ENCODE measurements at places on chromosomes 3 and 15.

DNA sequence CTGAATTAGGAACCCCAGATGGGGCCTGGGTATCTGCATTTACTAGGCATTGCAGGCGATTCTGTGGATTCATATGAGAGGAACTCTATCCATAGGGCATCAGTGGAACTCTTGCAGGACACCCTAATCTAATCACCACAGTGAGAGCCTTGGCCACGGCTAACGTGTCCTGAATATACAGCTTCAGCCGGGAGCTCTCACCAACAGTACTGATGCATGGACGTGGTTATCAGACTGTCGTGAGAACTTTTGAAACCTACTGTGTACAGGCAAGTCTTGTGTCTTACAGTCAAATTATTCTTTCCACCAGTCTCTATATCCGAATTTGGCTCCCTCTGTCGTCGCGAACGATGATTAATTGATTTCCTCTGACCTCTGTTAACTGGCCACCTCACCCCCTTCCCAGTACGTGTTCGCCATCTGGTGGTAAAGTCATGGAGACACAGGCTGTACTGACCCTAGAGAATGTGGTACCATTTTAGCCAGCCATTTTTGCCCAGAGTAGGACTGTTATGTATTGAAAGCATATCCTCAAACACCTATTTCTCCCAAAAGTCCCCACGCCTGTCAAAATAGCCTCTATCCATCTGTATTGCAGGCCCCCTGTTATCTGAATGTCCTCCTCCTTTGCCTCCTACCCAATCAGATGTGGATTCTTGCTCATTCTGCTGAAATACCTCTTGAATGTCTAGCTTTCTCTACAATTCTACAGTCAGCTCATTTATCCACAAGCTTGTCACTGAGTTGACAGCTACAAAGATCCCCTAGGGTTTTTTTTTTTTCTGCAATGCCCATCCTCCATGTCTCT, 39.7 kb downstream of the GLDN start:
- no peak for DNase-seq

DNA sequence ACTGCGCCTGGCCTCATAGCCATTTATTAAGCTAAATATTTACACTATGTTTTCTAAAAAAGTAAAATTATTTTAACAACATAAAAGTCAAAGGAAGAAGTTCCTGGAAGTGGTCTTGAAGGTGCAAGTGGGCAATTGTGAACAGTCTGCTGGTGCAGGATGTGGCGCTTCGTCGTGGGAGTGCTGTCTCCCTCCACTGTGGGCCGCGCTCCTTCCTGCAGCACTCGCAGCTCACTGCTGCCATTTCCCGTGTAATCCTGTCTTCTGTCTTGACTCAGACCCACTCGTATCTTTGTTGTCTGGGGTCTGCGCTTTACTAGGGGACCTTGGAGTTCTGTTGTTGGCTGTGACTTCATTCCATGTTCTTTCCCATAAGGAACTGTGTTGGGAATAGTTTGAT, 56.3 kb downstream of the APBA2 start:
- DNase-seq: no peak

DNA sequence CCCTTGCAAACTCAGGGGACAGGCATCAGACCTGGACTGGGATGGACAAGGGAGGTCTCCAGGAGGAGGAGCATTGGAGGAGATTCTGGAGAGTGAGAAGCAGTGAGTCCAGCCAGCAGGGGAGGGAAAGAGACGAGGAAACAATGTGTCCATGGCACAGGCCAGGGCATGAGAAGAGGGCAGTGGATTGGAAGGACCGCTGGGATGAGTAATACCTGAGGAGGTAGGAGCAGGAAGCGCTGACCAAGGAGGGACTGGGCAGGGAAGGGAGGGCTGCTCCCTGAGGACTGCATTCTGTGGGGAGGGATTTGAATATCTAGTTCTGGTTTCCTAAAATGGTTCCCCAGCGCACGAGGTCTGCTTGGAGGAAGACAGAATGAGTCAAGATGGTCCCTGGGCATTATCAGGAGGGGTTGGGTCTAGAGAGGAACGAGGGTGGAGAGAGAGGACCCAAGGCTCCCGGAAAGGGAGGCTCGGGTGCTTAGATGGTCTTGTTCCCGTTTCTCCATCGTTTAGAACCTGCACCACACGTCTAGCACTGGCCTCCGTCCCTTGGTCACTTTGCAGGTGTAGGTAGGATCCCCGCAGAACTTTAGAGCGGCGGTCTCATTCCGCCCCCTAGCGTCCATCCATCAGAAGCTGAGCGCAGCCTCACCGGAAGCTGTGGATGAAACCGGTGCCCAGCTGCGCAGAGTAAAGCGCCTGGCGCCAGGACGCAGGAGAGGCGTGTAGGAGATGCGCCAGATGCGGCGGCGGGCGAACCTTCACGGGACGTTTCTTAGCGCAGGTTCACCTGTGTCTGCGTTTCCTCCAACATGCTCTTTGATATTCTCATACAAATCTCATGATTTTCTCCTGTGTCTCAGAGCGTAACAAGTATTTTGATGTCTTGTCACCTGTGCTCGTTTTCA, 190.7 kb upstream of the NDN start:
- no peak for DNase-seq

DNA sequence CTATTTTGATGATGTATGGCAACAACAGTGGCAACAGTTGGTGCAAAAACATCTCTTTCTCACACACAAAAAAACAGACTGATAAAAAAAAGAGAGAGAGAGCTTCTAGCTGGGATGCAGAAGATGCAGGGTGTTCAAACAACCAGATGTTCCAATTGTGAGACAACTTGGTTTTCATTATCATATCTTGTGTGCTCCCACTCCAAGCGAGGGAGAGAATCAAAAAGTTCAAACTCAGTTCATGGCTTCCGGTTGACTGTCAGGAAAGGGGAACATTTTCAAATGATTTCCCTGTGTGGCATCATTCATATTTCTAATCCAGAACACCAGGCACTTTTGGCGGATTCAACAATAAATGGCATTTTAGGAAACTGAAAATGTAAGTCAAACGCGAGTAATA, 72.1 kb downstream of the RSL24D1 start:
- no peak for DNase-seq

GRCh38 chr3:177419904-177420601, 222.8 kb upstream of the TBL1XR1 start:
- no peak for DNase-seq

DNA sequence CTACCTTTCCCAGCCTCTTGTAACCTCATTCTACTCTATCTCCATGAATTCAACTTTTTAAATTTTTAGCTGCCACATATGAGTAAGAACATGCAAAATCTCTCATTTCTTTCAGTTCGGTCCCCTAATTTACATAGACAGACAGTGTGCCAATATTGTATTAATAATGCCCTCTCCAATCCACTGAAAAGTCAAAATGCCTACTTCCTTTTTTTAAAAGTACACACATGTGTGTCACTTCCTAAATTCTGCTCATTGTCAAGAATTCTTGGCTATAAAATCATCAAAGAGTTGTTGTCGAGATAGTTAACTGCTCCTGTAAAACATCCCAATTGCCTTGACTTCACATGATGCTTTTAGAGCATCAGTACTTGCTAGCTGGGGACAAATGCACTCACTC, 84.2 kb upstream of the IL12A start:
- no peak for DNase-seq

GRCh38 chr3:157147099-157147803, 12.7 kb downstream of the CCNL1 start:
- DNase-seq: no peak

GRCh38 chr3:180383332-180384020, 218.5 kb upstream of the TTC14 start:
- DNase-seq: no peak

GRCh38 chr15:101615986-101616848, 36.0 kb downstream of the TM2D3 start:
- no peak for DNase-seq

DNA sequence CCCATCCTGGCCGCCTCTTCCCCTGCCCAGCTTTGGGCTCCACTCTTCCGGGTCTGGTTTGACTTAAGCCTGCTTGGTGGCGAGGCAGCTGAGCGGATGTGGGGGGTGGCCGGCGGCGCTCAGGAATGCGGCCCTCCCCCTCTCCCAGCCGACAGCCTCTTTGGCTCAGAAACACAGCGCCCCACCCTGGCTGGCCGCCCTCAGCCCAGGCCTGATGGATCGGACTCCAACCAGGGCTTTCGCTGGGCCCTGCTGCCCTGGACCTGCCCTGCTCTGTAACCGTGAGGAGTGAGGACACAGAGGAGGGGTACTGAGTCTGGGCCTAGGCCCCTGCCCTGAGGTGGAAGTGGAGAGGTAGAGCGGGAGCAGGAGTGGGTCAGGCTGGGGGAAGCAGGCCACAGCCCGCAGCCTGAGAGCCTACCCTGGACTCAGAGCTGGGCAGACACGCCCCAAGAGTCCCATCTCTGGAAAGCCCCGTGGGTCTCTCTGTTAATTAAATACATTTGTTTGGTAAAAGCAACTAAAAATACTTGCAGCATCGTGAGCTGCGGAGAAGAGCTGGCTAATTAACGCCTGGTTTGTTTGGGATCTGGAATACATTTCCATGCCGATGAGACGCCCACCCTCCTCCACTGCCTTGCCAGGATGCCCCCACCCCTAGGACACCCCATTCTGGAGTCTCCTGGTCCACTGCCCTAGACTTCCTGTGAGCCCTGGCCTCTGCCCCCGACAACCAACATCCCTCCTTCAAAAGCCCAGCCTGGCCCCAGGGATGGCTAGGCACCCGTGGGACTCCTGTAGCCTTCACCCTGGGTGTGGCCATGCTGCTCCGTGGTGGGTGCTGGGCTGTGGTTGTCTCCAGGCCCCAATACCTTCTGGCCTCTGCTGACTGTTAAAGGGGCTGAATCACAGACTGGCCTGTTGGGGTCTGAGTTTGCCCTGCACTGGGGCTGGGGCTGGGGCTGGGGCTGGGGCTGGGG, 19.6 kb downstream of the PLXNA1 start:
- peak; percentile 54 for DNase-seq

- no peak for DNase-seq
Observed at GRCh38 chr3:137958636-137959035, 51.3 kb upstream of the CLDN18 start.

DNA sequence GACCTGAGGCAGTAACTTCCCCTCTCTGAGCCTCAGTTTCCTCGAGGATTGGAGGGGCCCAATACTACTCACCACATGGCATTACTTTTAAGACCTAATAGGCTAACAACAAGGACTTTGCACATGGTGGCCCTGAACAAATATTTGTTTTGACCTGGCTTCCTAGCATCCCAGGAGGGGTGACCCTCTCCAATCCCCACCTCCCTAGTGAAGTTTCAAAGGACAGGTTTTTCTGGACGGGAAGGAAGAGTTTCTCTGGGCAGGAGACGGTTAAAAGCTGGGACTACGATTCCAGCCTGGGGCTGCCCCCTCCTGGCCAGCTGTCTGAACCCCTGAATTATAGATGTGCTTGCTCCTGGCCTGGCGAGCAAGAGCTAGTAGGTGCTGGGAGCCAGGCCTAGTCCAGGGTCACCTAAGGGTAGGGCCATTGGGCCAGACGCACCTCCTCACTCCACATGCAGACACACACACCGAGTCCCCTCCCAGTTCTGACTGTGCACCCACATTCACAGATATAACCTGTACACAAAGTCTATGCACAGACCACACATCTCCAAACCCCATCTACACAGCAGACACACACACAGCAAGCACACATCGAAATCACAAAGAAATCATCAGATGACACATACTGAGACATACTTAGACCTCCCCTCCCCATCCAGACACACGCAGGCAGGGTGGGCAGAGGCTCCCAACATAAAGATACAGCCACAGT, 2.7 kb upstream of the ISL2 start:
- DNase-seq: no peak

- DNase-seq: no peak
Observed at GRCh38 chr3:160758929-160759577, 3.0 kb downstream of the PPM1L start.

- DNase-seq: peak; percentile 34
Observed at GRCh38 chr3:9172851-9173321, 76.6 kb downstream of the SRGAP3 start.

GRCh38 chr15:92384381-92384780, 9.3 kb upstream of the ST8SIA2 start:
- no peak for DNase-seq

GRCh38 chr15:40372981-40373380, 9.5 kb upstream of the KNSTRN start:
- DNase-seq: no peak

GRCh38 chr3:195754906-195755305, 34.1 kb downstream of the MUC20 start:
- no peak for DNase-seq

GRCh38 chr15:63244976-63245645, 32.3 kb upstream of the APH1B start:
- no peak for DNase-seq

- DNase-seq: no peak
Observed at GRCh38 chr15:101801048-101801447, 2.3 kb upstream of the OR4F6 start.

GRCh38 chr3:27507515-27508266, 23.5 kb upstream of the SLC4A7 start:
- no peak for DNase-seq

- DNase-seq: no peak
Observed at GRCh38 chr3:24519368-24520100, 24.9 kb upstream of the THRB start.

DNA sequence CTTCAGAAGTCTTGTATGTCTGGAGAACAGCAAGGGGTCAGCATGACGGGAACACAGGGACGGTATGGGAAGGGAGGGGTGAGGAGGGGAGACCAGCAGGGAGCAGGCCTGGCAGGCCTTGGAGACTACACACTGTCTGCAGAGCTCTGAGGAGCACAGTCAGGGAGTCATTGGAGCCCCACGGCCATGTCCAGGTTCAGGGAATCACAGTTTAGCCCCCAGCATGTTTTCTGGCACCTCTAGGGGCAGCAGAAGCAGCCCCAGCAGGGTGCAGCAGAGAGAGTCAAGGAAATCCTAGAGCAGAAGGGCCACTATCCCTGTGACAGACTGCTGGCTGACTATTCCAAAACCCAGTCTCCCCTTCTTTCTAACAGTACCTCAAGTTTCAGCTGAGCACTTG, 3.2 kb downstream of the LAMP3 start:
- DNase-seq: no peak

- no peak for DNase-seq
Observed at GRCh38 chr3:180409883-180410282, 192.1 kb upstream of the TTC14 start.

DNA sequence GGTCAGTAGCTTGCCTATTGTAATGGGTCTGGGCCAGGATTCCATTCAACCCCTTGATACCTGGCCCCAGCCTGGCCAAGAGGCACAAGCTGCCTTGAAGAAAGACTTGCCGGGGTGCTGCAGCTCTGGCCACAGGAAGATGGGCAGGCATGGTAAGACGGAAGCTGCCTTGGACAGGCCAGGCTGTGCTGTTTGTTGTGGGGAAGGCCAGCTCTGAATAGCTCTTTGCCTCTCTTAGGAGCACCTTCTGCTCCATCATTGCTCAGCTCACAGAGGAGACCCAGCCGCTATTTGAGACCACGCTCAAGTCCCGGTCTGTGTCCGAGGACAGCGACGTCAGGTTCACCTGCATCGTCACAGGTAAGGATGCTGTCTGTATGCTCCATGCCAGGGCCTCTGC, 10.1 kb downstream of the ALPK3 start:
- no peak for DNase-seq

DNA sequence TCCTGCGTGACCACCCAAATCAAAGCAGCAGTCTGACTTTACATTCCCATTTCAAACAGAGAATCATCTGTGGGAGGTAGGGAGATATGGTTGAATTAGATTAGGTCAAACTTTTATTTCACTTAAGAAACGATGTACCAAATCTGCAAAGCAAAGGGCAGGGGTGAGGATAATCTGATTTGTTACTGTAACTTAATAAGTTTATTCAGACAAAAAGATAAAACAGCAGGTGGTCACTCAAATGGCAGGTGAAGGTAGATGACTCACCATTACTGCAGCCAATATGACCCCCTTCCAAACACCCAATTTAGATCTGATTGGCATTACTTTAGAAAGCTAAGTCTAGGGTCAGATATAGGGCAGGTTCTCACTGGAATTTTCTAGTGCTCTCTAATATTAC, 651.0 kb upstream of the NAALADL2 start:
- no peak for DNase-seq

- DNase-seq: no peak
Observed at GRCh38 chr3:43893727-43894126, 203.0 kb downstream of the ABHD5 start.
